ENCODE measurements at places on chromosomes 3 and 15.

DNA sequence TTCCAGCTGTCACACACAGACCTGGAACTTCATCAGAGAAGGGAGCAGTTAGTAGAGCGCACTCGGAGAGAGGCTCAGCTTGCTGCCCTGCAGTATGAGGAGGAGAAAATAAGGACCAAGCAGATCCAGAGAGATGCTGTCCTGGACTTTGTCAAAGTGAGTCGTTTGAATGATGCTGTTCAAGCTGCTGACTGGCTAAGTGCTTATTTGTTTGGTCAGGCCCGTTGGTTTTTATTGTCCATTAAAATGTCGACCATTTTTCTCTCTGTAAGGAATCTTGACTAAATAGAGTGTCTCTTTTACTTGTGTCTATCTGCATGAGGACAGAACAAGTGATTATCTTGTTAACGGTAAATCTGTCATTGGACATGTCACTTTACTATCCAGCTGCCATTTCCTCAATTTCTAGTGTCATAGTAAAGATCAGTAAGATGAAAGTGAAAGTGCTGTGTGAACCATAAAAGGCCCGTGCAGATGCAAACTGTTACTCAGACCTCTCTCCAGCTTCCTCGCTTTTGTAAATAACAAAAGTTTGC is 56.9 kb downstream of the LRCH3 start:
- DNase-seq: peak; percentile 36

DNA sequence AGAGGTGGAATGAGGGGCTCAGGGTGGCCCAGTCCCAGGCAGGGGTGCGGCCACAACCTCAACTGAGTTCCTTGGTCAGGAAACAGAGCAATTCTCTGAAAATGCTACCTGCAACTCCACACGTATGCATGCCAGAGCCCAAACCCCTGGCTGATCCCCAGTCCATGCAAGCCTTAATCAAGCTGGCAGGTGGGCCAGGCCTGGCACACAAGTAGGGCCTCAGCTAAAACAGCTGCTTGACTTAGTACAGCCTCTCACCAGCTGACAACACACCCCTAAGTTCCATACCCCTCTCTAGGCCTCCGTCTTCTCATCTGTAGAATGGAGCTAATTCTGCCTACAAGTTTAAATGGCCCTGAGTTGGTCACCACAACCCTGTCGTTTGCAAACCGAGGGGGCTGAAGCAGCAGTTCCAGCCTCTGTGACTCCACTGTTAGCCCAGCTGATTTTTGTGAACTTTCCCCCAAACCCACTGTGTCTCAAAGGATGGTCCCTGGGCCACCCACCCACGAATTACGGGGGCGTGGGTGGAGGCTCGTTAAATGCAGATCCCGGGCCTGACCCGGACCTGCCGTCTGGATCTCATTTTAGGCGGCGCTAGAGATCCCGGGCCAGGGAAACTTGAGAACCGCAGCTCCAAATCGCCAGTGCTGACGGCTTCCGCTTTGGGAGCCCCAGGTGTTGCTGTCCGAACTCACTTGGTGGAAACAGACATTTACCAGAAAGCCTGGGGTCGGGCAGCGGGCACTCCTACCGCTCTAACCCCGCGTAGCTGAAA is 927 bp downstream of the CHDH start:
- DNase-seq: peak; percentile 88

DNA sequence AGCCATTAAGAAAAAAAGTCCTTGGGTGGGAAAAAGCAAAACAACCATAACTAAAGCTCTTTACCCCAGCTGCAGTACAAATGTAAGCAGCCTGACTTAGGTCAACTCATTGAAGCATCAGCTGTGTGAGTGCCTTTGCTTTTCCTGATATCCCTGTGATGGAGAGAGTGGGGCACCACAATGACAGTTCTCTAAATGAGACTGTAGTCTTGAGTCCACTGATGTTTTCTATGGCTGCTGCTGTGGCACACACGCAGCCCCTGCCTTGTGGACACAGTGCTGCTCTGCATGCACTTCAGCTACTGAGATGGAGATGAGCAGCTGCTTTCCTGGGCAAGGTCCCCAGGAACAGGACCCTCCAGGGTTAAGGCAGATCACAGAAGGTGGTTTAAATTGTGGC is 173.2 kb downstream of the KCNAB1 start:
- peak; percentile 14 for DNase-seq

GRCh38 chr3:151552589-151552988 is 91.7 kb upstream of the IGSF10 start:
- DNase-seq: no peak

GRCh38 chr3:72436863-72437592 is 411.2 kb downstream of the SHQ1 start:
- DNase-seq: no peak

GRCh38 chr15:45199136-45199810 is 11.5 kb upstream of the SHF start:
- DNase-seq: peak; percentile 69
